Vagina (tissue), 2 donors: ENCODE measurements at places on chromosomes 13 and 19.

- DNase-seq = no peak
These were observed 187.8 kb downstream of the LHFPL6 start for GRCh38 chr13:39415008-39415802.

DNA sequence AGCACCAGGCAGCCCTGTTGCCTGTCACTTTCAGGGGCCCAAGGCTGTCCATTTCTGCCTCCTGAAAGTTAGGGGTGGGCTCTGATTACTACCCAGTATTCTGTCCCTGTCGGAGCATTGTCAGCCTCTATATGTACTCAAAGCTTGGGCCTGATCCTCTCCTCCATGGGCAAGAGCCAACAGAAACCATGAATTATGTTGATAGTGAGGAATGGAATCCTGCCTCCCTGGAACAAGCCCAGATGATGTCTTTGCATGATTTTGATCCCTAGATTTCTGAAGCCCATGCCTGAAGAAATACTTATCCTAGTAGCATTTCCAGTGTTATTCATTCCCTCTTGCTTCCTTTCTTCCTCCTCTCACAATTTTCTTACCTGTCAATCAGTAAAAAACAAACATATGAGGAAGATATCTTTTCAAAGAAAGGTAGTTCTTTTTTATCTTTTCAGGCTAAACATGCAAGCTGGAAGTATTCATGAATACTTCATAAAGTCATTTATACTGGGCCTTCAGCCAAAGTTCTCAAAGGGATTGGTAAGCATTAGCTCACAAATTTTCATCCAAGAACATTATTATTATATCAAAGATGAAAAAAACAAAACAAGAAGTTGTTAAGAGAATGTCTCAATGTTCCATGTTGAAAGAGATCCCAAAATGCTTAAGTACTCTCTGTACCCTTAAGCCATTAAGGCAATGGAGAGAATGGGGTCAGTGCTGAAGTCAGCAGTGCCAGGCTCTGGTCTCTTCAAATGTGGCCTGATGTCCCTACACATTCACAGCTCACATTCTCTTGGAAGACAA, 171.7 kb downstream of the NHLRC3 start:
- no peak for DNase-seq

DNA sequence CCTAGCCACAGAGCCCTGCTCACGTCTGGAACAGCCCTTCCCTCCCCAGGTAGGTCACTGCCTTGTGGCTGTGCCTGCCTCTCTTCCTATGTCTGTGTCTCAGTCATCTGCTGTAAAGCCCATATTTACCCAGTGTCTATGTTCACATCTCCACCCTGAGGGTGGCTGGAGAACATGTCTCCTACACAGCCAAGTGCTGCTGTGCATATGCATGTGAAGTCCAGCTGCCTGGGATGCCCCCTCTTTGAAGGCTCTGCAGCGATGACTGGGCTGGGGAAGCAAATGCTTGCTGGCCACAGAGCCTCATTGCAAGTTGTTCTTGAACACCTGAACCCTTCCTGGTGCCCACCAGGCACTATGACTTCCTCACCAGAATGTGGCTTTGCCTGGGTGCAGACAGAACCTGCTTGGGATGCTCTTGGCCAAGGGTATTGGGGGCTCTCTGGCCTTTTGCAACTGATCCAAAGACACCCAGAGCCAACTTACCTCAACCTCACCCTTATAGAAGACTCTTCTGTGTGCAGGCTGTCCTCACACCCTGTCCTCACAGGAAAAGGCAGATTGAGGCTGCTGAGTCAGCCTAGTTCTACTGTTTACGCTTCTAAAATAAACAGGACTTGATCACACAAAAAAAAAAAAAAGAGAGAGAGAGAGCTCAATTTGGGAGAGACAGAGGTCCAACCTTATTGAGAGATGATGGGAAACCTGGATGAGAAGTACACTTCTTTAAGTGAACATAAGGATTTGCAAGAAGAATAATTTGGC, 26.5 kb downstream of the MRPL57 start:
- DNase-seq = no peak

- no peak for DNase-seq
These were observed 1.5 kb downstream of the TCF3 start for GRCh38 chr19:1650650-1651567.

- no peak for DNase-seq
These were observed 16.6 kb downstream of the PLK5 start for GRCh38 chr19:1540365-1540925.

GRCh38 chr13:26280295-26280694, 26.4 kb downstream of the CDK8 start:
- DNase-seq = no peak

DNA sequence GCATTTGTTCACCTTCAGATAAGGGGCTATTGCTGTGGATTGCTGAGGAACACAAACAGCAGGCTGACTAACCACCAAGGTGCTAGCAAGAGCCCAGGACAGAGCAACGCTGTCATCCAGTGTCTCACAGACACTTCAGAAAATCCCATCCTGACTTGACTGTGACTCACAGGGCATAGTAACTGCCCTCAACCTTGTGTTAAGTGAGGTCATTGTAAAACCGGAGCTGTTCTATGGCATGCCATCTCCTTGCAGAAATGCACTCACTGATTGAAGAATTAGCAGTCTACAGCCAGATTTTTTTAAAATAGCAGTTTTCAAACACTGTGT, 51.1 kb downstream of the TNFRSF19 start:
- no peak for DNase-seq

GRCh38 chr13:111115965-111116521, 933 bp downstream of the ARHGEF7 start:
- no peak for DNase-seq

DNA sequence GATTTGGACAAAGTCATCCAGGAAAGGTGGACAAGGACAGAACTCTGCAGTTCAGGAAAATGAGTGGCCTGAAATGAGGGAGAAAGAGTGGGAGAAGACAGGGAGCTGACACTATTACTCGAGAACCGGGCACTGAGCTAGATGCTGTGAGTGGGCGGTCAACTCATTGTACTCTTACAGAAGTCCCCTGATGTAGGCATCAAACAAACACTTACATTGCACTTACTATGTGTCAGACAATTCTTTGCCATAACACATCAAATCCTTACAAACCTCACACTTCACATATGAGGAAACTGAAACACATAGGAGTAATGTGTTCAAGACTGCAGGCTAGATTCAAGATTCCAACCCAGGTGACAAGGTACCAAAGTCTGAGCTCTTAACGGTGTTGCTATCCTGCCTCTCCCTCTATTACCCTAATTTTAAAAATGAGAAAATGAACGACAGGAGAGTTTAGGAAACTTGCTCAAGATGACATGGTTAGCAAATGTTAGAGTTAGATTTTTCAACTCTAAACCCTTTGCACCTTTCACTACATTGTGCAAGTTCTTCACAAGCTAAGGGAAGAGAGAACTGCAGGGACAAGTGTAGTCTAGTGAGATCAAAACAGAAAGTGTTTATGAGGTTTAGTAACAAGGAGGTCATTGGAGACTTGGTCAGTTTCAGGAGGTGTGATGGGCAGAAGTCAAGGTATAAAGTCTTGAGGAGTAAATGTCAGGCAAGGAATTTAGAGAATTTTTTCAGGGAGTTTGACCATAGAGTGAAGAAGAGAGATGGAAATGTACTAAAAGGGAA, 4.9 kb upstream of the MEDAG start:
- DNase-seq = no peak

DNA sequence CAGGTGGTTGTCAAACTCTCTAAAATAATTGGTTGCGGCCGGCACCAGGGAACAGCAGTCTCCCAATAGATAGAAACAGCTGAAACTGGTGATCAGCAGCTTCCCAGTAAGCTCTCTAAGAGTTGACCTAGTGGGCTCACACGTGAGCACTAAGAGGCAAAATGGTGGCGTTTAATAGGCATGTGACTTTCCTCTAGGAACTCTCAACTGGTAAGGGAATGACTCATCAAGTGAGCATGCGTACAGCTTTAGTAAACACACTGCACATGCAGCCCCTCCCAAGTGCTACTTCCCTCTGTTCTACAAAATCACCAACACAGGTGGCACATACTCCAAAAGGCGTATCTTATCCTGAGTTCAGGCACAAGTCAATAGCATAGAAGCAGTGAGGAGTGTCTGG, 41.7 kb downstream of the TNFSF11 start:
- no peak for DNase-seq

DNA sequence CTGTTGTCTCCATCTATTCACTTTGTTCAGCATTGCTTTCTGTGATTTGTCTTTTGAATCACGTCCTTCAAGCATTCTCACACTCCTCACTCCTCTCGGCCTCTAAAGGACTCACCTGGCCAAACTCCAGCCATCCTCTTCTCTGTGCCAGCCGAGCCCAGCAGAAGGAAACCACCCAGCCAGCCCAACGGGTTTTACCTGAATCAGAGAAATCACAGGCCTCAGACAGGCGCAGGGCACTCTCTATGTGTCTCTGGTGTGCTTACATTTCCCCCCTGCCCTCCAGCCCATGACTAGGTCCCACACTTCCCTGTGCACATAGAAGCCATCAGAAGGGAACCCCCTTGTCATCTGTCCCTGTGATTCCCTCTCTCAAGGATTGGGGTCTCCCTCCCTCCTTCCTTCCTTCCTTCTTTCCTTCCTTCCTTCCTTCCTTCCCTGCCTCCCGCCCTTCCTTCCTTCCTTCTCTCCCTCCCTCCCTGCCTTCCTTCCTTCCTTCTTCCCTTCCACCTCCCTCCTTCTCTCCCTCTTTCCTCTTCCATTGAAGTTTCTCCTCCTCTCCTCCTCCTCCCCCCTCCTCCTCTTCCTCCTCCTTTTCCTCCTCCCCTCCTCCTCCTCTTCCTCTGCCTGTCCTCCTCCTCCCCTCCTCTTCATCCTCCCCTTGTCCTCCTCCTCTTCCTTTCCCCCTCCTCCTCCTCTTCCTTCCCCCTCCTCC, 8.8 kb upstream of the ZNF541 start:
- DNase-seq = no peak

DNA sequence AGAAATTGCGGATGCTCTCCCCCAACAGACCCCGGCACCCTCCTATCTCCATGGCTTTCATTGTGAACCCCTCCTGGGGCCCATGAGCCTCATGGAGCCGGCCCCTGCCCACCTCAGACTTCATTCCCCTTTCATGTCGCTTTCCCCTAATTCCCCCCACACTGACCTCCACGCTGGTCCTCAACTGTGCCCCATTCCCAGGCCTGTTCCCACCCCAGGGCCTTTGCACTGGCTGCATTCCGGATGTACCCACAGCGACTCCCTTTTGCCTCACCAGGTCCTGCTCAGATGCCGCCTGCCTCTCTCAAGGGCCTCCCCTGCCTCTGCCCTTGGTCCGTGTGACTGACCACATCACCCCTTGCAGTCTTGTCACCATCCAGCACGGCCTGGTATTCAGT, 13.3 kb downstream of the SLC27A1 start:
- no peak for DNase-seq

DNA sequence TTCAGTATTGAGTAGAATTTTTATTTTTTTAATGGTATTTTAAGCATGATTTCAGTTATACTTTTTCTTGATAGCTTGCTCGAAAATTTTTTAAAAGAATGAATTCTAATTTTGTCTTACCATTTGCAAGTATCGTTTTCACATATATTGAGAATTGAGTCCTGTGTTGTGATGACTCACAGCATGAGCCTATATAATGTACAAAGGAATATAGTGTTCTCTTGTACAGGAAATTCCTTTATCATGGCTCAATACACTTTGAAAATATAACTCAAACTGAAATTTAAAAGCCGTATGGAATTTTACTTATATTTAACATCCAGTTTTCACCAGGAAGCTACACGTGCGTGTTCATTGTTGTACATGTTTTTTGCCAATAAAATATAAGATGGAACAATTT, 161.1 kb upstream of the TMTC4 start:
- no peak for DNase-seq
